ENCODE measurements at places on chromosomes 11 and 22. TPM values are rescaled to one million over a fixed set of nuclear protein-coding genes. Genes with fewer than 3 reads are reported as not detected.

Gene UPK3A
- not detected for total RNA-seq

- H3K27ac ChIP-seq: no peak overlapping the region
- peaks cover 34% of the 10 kb centered on the region for H3K36me3 ChIP-seq
- no peaks in the 10 kb centered on the region for H3K27me3 ChIP-seq
These were observed 12.0 kb downstream of the ALG12 start for GRCh38 chr22:49906071-49906798.

GRCh38 chr11:118180300-118180703 lies 3.9 kb upstream of the SCN2B start:
- no peaks in the 10 kb centered on the region for H3K4me1 ChIP-seq
- no peak overlapping the region for H3K27ac ChIP-seq
- no peaks in the 10 kb centered on the region for H3K36me3 ChIP-seq
- no peak for DNase-seq
- H3K27me3 ChIP-seq: no peaks in the 10 kb centered on the region

DNA sequence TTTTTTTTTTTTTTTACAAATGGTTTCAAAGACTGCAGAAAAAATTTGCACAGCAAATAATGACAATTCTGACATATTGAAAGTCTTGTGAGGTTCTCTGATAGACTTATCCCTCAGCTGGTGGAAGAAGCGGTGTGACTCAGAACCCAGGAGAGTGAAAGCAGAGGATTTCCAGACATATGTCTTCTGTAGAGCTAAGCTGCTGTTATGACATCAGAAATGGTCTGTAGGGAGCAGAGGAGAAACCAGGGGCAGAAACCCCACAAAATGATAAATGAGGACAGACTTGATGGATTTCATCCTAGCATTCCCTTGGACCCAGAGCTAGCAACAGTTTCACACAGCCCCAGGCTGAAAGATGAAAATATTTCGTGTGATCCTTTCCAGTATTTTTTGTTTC lies 582.6 kb downstream of the METTL15 start:
- H3K27me3 ChIP-seq: no peaks in the 10 kb centered on the region
- no peak overlapping the region for H3K4me3 ChIP-seq
- no peaks in the 10 kb centered on the region for H3K36me3 ChIP-seq
- no peak for DNase-seq
- H3K4me1 ChIP-seq: no peaks in the 10 kb centered on the region
- no peak overlapping the region for H3K27ac ChIP-seq

DNA sequence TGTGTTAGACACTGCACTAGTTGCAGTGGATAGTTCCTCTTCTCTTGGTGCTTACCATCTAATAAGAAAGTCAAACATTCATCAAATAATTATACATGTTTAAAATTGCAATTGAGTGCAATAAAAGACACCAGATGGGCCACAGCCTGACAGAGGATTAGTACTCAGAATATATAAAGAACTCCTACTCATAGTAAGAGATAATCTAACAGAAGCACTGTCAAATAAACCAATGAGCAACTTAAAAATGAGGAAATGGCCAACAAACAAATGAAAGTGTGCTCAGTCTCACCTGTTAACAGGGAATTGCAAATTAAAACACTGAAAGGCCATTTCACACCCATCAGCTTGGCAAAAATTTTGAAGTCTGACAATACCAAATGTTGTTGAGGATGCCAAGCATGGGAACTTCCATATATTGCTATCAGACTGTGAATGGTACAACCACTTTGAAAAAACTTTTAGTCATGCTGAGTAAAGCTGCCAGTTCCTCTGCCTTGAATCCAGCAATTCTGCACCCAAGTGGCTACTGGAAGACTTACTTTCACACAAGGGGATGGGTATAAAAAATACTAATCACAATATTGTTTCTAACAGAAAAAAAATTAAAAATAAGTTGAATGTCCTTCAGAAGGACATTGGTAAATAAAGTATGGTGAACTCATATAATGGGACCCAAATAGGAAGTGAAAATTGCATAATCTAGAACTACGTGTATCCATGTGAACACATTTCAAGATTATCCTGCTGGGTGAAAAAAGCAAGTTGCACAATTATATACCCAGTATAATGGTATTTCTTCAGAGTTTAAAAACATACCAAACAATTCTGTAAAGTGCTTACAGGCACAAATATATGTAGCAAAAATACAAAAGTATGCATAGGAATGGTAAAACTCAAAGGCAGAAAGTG lies 41.4 kb upstream of the CREB3L1 start:
- H3K4me3 ChIP-seq: no peak overlapping the region
- H3K4me1 ChIP-seq: peaks cover 25% of the 10 kb centered on the region
- H3K27ac ChIP-seq: no peak overlapping the region
- no peak for DNase-seq

DNA sequence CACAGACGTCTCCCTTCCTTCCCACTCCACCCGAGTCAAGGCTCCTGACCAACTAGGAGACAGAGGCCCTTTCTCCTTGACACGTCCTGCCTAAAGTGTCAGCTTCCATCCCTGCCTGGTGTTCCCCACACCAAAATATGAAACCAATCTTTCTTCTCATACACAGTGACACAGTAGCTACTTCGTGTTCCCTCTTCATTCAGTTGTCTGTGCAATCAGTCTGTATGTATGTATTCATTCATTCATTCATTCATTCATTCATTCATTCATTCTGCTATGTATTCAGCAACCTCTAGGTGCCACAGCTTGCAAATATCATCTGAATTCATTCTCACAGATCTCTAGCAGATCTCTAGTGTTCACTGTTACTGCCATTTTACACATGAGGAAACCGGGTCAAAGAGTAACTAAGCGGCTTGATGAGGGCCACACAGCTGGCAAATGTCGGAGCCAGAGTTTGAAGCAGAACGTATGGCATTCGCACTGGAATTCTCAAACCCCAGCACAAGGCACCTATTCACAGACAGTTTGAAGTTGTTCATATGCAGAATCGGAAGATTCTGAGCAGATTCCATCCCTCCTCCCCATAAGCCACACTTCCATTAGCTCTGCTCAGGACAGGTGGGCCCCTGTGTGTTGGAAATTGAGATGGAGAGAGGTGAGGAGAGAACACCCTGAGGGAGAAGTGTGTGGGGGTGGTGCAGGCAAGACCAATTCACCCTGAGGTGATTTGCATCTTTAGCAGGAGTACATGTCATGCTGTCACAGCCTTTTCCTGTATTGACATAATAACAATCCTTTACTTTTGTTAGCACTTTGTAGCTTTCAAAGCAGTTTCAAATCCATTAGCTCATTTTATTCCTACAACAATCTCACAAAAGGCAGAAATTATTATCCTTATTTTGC lies 275.7 kb downstream of the ST3GAL4 start:
- no peaks in the 10 kb centered on the region for H3K36me3 ChIP-seq
- no peak overlapping the region for H3K4me3 ChIP-seq

Gene EHF
- total RNA-seq: not detected

Gene OR5AR1
- not detected for total RNA-seq

Gene GALNT18
- total RNA-seq: not detected

Gene CYB5R3
- 42.7 TPM for total RNA-seq

Gene SLC22A25
- total RNA-seq: not detected

GRCh38 chr22:45101515-45102227 lies 62.1 kb upstream of the NUP50 start:
- H3K27me3 ChIP-seq: no peaks in the 10 kb centered on the region
- H3K4me1 ChIP-seq: no peaks in the 10 kb centered on the region
- DNase-seq: peak; percentile 5
- H3K36me3 ChIP-seq: no peaks in the 10 kb centered on the region
- H3K27ac ChIP-seq: no peak overlapping the region

Gene CCDC117
- total RNA-seq: 20.6 TPM
